ENCODE measurements at places on chromosomes 11 and 22. TPM values are rescaled to one million over a fixed set of nuclear protein-coding genes. Genes with fewer than 3 reads are reported as not detected.

Gene CDC42EP2
- total RNA-seq, result 1.9 TPM

Gene DERL3
- total RNA-seq, result 1.0 TPM

Gene ZFP91
- total RNA-seq, result 46.5 TPM

Gene PRCP
- 19.7 TPM for total RNA-seq

Gene SCUBE1
- total RNA-seq, result 0.74 TPM

Gene ELP4
- 21.4 TPM for total RNA-seq

Gene GGTLC2
- total RNA-seq, result not detected

- no peaks in the 10 kb centered on the region for H3K4me1 ChIP-seq
- DNase-seq, result no peak
- H3K27me3 ChIP-seq, result no peaks in the 10 kb centered on the region
- H3K27ac ChIP-seq, result no peak overlapping the region
- H3K36me3 ChIP-seq, result peaks cover 56% of the 10 kb centered on the region
These were observed 14.7 kb downstream of the SELENOO start for GRCh38 chr22:50215297-50216054.

- H3K4me1 ChIP-seq, result no peaks in the 10 kb centered on the region
- no peak for DNase-seq
- no peaks in the 10 kb centered on the region for H3K36me3 ChIP-seq
- no peak overlapping the region for H3K4me3 ChIP-seq
These were observed 86.2 kb upstream of the BARX2 start for GRCh38 chr11:129289350-129290040.

GRCh38 chr11:66142370-66143263 is 72.5 kb downstream of the PACS1 start:
- H3K27me3 ChIP-seq, result no peaks in the 10 kb centered on the region
- peaks cover 13% of the 10 kb centered on the region for H3K36me3 ChIP-seq

- no peaks in the 10 kb centered on the region for H3K36me3 ChIP-seq
- no peak for DNase-seq
- H3K27ac ChIP-seq, result no peak overlapping the region
- H3K4me1 ChIP-seq, result no peaks in the 10 kb centered on the region
- no peaks in the 10 kb centered on the region for H3K27me3 ChIP-seq
These were observed 122.0 kb downstream of the SLC17A6 start for GRCh38 chr11:22460181-22460580.

- no peak for DNase-seq
- peaks cover 21% of the 10 kb centered on the region for H3K27me3 ChIP-seq
- no peaks in the 10 kb centered on the region for H3K36me3 ChIP-seq
- no peak overlapping the region for H3K27ac ChIP-seq
- peaks cover 22% of the 10 kb centered on the region for H3K4me1 ChIP-seq
These were observed 4.0 kb downstream of the DSCAML1 start for GRCh38 chr11:117792992-117793391.

GRCh38 chr11:69001243-69002081 is 11.6 kb downstream of the MRGPRF start:
- no peak overlapping the region for H3K4me3 ChIP-seq
- H3K36me3 ChIP-seq, result no peaks in the 10 kb centered on the region
- no peaks in the 10 kb centered on the region for H3K4me1 ChIP-seq
- H3K27ac ChIP-seq, result no peak overlapping the region

GRCh38 chr11:119367661-119368120 is 13.8 kb downstream of the USP2 start:
- H3K27ac ChIP-seq, result no peak overlapping the region
- H3K27me3 ChIP-seq, result peaks cover 23% of the 10 kb centered on the region
- no peak overlapping the region for H3K4me3 ChIP-seq
- H3K4me1 ChIP-seq, result peaks cover 6% of the 10 kb centered on the region
- no peak for DNase-seq

DNA sequence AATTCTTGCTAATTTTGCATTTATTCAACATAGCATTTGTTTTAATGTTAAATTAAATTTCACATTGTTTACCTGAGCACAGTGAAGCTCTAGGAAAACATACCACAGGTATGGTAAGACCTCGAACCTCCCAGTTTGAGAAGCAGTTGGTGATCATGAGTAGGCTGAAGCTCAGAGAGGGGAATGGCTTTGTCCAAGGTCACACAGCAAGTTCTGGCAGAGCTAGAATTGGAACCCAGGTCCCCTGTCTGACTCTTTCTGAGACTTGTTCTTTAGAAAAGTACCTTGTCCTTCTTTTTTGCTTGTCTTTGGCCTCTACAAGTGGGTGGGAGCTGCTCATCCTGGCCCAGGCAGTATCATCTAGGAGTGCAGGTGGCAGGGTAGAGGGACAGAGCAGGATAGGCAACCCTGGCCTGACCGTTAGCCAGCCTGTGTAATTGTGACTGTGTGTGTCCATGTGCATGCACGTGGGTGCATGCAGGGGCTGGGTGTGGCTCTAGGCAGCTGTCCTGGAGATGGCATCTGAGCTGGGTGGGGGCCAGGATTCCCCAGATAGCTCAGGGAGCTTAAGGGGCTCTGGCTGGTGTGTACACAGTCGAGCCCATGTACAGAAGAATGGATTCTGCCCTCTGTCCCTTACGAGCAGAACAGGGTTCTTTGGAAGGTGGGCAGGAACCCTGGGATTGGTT is 21.6 kb downstream of the PHLDB1 start:
- no peak overlapping the region for H3K27ac ChIP-seq
- no peak overlapping the region for H3K4me3 ChIP-seq
- no peaks in the 10 kb centered on the region for H3K4me1 ChIP-seq
- no peaks in the 10 kb centered on the region for H3K36me3 ChIP-seq
- no peak for DNase-seq
- H3K27me3 ChIP-seq, result no peaks in the 10 kb centered on the region

- DNase-seq, result no peak
- H3K36me3 ChIP-seq, result peaks cover 18% of the 10 kb centered on the region
- no peaks in the 10 kb centered on the region for H3K27me3 ChIP-seq
- H3K27ac ChIP-seq, result peak overlapping the region; percentile 63
- peaks cover 56% of the 10 kb centered on the region for H3K4me1 ChIP-seq
These were observed 2.8 kb downstream of the AMPD3 start for GRCh38 chr11:10457901-10458300.

DNA sequence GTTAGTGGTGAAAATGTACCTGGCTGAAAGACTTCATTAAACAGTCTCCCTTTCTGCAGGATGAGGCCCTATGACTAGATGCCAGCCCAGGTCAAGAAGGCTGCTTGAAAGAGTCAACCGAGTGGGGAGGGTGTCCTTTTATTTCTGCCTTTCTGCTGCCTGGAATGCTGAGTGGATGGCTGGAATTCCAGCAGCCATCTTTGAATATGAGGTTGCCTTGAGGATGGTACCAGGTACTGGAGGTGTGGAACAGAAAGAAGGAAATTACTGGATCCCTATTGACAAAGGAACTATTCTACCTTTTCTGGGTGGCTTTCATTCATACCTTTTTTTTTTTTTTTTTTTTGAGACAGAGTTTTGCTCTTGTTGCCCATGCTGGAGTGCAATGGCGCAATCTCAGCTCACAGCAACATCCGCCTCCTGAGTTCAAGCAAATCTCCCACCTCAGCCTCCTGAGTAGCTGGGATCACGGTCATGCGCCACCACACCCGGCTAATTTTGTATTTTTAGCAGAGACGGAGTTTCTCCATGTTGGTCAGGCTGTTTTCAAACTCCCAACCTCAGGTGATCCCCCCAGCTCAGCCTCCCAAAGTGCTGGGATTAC is 107.3 kb downstream of the RPS6KA4 start:
- no peaks in the 10 kb centered on the region for H3K4me1 ChIP-seq
- no peaks in the 10 kb centered on the region for H3K36me3 ChIP-seq
- peaks cover 4% of the 10 kb centered on the region for H3K27me3 ChIP-seq
- no peak overlapping the region for H3K27ac ChIP-seq
- DNase-seq, result no peak

Measured in CD4-positive, CD25-positive, alpha-beta regulatory T cell (primary cell).